ENCODE measurements at places on chromosomes 4 and X.

GRCh38 chrX:51917604-51918003 lies 24.2 kb downstream of the MAGED1 start:
- no peak for DNase-seq

DNA sequence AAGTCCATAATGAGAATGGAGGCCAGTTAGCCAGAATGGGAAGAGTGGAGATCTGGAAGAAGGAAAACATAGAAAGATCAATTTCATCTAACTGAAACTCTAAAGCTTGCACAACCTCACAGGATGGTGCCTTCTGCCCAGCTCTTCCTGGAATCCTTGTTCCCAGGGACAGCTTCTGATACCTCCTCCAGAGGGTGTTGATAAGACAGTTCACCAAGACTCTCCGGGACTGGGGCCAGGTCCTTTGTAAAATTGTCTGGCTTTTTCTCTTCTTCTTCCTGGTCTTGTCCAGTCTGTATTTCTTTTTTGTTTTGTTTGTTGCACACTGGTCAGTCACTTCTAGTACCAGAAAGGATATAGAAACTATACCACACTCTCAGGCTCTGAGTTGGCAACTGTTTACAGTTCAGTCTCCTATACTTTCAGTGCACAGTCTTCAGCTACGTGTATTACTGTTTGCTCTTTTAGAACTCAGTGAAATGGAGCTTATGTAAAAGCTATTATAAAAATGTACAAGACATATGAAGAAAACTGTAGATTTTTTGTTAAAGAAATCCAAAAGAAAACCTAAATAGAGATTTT lies 142.8 kb upstream of the RPL34 start:
- no peak for DNase-seq

GRCh38 chrX:39427492-39427891 lies 626.2 kb downstream of the MID1IP1 start:
- DNase-seq, result no peak

DNA sequence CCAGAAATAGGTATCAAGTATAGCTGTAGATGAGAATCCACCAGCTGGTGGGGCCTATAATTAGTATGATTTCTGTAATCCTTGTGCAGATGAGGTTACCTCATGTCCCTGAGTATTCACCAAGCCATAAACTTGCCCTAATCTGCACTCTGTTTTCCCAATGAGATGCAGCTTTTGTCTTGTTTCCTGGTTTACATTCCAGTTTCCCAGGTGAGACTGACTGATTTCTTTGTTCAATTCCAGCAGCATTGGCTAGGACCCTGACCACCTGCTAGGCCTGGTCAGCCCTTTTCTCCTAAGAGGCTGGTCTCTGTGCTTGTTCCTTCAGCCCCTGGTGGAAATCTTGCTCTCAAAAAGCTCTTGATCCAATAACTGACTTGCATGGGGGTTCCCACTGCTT lies 44.6 kb downstream of the GABRB1 start:
- no peak for DNase-seq

DNA sequence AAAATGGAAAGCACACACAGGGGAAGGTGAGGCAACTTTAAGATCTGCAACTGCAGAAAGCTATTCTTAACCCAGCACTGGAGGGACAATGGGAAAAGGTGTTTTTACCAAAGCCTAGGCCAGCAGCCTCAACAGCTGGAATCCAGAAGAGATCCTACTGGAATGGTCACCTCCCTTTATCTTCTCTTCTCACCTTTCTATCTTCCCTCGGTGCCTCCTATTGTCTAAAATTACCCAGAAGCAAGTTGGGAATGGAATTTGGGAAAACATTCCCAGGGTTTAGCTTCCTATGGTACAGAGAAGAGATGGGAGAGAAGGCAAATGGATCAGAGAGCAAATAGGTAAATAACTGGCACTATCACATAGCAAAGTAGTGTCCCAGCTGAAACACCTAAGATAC lies 73.1 kb downstream of the TIGD2 start:
- DNase-seq, result no peak

DNA sequence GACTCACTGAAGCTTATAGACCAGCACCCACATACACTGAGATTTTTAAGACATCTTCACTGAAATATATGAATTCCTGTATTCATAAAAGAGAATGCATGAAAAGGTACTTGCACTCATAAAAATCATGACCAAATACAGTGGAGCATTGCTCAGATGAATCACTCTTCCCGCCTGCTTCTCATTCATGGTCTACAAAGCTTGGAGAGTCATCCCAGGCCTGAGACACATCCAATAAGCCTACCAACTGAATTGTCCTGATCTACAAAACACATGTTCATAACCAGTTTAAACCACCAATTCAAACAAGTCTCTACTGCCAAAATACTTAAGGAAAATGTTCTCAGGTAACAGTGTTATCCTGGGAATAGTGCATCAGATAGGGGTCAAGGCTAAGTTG lies 38.1 kb downstream of the PROM1 start:
- peak; percentile 12 for DNase-seq

- DNase-seq, result peak; percentile 73
These were observed 154.6 kb downstream of the AFAP1 start for GRCh38 chr4:7785017-7785416.

DNA sequence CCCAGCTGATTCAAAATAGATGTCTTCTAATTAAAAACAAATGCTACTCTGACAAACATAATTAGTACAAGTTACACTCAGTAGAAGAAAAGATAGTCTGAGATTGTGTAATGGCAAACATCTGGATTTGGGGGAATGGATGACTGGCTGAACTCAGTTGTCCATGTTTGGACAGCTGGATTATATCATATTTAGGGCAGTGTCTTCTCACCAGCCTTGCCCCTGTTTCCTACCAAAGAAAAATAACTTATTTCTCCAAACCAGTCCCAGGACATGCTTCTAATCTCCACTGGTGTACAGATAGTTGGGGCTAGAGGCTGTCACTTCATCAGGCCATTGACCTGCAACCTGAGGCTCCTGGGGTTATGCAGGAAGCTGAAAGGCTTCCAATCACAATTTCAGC lies 237.3 kb downstream of the USP46 start:
- DNase-seq, result no peak

- DNase-seq, result peak; percentile 13
These were observed 142.9 kb downstream of the TMEM164 start for GRCh38 chrX:110145854-110146253.

- peak; percentile 54 for DNase-seq
These were observed 7.3 kb upstream of the RAB9B start for GRCh38 chrX:103839404-103839803.

DNA sequence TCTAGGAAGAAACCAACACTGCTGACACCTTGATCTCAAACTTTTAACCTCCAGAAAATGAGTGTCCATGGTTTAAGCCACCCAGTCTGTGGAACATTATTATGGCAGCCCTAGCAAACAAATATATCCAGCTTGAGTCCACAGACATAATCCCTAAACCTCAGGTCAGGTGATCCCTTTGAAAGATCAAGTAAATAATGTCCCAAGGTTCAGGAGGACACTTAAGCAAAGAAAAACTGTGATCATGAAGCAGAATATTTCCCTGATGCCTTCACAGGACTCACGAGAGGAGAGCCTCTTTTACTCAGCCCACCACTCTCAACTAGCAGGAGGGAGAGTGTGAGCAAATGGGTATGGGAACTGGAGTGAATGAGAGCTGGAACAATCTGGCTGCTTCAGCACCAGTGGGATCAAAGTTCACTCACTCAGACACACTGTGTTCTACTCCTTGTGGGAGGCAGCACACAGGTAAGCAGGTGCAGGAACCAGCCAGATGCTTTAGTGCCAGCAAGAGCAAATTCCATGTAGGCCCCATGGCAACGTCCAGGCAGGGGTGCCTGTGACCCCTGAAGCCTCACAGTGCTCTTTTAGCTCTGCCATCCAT lies 608.4 kb downstream of the RAB28 start:
- DNase-seq, result no peak

- no peak for DNase-seq
These were observed 47.3 kb downstream of the SLAIN2 start for GRCh38 chr4:48388525-48389154.

- no peak for DNase-seq
These were observed 143.4 kb downstream of the KLHL13 start for GRCh38 chrX:117973110-117973807.

DNA sequence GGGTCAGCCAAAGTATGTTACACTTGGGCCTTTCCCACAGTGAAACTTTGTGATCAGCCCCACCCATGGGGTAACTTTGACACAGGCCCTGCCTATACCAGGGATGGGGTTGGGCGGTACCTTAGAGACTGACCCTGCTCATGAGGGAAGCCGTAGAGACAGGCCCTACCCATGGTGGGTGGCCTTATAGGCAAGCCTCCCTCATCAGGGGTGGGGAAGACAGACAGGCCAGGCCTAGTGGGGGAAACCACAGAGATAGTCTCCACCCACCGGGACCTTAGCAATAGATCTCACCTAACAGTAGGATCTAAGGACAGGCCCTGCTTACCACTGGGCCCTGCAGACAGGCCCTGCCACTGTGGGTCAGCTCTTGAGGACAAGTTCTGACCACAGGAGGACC lies 6.8 kb downstream of the PLP2 start:
- no peak for DNase-seq

- no peak for DNase-seq
These were observed 451.2 kb downstream of the PCDH7 start for GRCh38 chr4:31171362-31171761.

DNA sequence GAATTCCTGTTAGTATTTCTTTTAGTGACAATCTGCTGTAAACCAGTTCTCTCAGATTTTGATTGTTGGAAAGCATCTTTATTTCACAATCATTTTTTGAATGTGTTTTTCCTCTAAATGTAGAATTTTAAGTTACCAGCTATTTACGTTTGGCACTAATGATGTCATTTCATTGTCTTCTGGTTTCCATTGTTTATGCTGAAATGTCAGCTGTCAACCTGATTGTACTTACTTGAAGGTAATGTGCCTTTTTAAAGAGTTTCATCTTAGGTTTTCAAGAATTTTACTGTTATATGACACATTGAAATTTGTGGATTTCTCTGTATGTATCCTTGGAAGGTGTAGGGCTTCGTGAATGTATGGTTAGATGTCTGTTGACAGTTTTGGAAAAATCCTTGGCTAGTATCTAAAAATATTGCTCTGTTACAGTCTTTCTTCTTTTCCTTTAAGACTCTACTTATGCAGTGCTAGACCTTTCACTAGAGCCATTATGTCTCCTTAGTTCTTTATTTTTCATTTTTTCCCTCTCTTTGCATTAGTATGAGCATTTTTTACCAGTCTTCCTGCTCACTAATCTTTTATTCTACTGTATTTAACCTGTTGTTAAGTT lies 30.4 kb downstream of the SMAD1 start:
- DNase-seq, result no peak

DNA sequence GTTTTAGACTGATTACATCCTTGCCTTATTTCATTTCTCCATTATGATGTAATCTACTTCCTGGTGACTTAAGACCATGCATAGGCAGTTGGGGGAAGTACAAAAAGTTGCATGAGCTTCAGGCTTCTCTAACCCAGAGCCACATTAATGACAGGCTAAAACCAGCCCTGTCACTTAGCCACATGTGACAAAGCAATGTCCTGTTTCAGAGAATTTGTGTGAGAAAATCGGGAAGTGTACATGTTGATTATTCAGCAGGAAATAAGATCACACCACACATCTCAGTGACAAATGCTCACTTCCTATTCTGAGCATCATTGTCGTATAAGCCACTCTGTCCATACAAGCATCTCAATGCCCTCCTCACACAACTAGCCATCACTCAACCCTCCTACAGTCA lies 98.5 kb upstream of the MAGEB16 start:
- no peak for DNase-seq

DNA sequence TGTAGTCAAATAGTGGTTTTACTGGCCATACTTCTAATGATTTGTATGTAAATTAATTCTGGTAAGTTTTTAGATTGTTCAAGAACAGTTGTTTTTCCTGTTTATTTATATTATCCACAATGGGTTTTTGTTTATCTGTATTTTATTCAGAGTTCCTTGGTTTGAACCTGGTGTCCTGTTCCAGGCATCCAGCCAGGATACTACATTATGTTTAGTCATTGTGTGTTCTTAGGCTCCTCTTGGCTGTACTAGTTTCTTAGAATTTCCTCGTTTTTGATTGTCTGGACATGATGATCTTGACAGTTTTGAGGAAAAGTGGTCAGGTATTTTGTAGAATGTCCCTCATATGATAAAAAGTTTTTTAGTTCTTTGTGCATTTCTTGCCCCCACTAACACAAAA lies 7.8 kb downstream of the TIGD2 start:
- no peak for DNase-seq

DNA sequence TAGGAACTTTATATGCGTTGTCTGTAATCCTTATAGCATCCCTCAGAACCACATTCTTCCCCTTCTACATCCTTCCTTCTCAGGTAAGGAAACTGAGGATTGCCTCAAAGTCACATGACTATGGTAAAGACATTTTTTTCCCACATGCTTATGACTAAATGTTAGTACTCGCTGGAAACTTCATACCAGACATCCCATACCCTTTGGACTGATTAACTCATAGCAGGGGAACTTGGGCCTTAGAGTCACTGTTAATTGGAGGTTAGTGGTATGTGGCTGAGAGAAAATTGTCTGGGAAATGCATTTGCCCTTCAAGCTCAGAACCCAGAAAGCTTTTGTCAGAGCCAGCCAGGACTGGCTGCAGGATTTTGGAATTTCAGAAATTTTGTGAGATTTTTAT lies 155.0 kb downstream of the RELL1 start:
- no peak for DNase-seq

GRCh38 chr4:42487230-42487629 lies 89.9 kb downstream of the SHISA3 start:
- DNase-seq, result no peak

GRCh38 chr4:98905839-98906238 lies 23.1 kb downstream of the EIF4E start:
- DNase-seq, result no peak

DNA sequence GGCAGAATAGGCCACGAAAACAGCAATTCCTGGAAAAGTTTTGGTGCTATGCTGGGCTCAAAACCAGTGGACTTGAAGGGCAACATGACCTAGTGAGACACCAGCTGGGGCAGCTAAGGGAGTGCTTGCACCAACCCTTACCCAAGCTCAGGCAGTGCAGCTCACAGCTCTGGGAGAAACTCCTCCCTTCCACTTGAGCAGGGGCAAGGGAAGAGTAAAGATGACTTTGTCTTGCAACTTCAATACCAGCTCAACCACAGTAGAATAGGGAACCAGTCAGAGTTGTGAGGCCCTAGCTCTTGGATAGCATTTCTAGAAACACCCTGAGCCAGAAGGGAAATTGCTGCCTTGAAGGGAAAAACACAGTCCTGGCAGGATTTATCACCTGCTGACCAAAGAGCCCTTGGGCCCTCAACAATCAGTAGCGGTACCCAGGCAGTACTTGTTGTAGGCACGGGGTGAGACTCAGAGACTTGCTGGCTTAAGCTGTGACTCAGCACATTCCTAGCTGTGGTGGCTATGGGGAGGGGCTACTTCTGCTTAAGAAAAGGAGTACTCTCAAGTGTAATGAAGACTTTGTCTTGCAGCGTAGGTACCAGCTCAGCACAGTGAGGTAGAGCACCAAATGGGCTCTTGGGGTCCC lies 19.7 kb upstream of the ABCG2 start:
- DNase-seq, result peak; percentile 90

DNA sequence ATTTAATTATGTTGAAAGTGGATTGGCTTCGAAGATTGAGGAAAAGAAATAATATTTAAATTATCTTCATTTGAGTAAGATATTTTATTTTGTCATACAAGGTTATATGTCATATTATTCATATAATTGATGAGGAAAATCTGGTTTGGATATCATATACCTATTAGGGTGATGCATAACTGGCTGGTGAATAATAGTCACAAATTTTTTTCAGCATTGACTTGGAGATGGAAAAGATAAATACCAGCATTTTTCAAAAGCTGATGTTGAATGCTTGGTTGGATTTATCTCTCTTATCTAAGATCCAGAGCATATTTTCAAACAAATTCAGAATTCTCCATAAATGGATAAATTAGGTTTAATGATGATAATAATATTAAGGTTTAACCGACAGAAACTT lies 93.5 kb upstream of the SLIT2 start:
- no peak for DNase-seq

GRCh38 chr4:98516042-98516440 lies 142.4 kb downstream of the TSPAN5 start:
- peak; percentile 90 for DNase-seq
